ENCODE measurements at places on chromosomes 4 and X.

GRCh38 chr4:142567620-142568451, 278.3 kb downstream of the INPP4B start:
- DNase-seq = no peak

GRCh38 chr4:83989835-83990234, 453.9 kb downstream of the GPAT3 start:
- DNase-seq = no peak

- DNase-seq = no peak
Observed at GRCh38 chrX:153831429-153832150, 1.2 kb upstream of the PDZD4 start.

DNA sequence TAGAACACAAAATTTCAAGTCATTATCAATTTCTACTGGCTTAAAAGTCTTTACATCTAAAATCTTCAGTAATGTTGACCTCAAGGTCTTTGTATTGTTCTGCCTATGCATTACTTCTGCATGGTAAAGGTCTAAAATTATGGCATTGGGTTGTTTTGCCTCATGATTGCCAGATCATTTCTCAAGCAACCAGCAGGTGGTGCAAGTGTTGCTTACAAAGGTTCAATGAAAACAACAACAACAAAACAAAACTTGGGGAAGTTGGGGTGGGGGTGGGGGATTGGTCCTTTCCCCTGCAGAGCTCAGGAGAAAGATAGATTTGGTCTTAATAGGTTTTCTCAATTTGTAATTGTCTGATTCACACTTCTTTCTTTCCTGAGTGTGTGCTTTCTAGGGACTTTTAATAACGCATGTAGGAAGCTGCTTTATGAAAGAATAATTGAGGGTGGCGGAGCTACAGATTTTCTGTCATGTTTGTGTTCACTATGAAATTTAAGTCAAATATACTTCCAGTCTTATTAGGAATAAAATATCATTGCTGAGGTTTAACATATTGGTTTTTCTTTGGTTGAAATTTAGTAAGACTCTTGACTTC, 145.1 kb downstream of the COL4A5 start:
- DNase-seq = no peak

- no peak for DNase-seq
Observed at GRCh38 chrX:44344687-44345086, 1.2 kb upstream of the EFHC2 start.
